ENCODE measurements at places on chromosomes 13 and 19. TPM values are rescaled to one million over a fixed set of nuclear protein-coding genes. Genes with fewer than 3 reads are reported as not detected.

ZSCAN1 gene
- 0.24 TPM for total RNA-seq

CGB1 gene
- total RNA-seq, result not detected

OR10H1 gene
- total RNA-seq, result 2.6 TPM

TPTE2 gene
- not detected for total RNA-seq

SHANK1 gene
- 0.72 TPM for total RNA-seq

ETHE1 gene
- total RNA-seq, result 33.7 TPM

GRCh38 chr19:3359015-3359918 is 7.1 kb upstream of the NFIC start:
- peak; percentile 66 for DNase-seq

DNA sequence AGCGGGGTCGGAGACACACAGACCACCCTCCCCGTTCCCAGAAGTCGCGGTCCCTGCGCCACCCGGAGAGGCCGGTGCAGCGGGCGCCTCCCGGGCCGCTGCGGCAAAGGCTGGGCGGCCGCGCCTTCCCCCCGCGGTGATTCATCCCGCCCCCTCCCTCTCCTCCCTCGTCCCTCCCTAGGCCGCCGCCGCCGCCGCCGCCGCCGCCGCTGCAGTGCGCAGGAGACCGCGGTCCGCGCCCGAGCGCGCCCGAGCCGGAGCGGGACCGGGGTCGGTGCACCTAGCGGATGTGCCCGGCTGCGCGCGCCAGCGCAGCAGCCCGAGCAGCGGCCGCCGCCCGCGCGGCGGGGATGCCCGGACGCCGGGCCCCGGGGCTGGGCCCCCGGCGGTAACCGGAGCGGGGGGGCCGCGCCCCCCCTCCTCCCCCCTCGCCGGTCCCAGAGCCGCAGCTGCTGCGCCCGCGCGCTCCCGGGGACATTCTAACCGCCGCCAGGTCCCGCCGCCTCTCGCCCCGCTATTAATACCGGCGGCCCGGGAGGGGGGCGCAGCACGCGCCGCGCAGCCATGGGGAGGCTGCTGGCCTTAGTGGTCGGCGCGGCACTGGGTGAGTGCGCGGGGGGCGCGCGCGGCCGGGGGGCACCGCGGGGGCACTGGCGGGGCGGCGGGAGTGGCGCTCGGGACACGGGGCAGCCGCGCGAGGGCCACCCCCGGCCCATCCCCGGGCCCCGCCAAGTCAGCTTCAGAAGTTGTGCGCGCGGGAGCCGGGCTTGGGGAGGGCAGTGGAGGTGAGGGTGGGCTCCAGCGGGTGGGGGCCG is at the start of gene SCN1B:
Gene SCN1B, plus strand, starts transcription at position 214 of the 815 bp plus-strand sequence. Its CDS starts 351 bp downstream, at position 565.
- DNase-seq, result peak; percentile 57

DNA sequence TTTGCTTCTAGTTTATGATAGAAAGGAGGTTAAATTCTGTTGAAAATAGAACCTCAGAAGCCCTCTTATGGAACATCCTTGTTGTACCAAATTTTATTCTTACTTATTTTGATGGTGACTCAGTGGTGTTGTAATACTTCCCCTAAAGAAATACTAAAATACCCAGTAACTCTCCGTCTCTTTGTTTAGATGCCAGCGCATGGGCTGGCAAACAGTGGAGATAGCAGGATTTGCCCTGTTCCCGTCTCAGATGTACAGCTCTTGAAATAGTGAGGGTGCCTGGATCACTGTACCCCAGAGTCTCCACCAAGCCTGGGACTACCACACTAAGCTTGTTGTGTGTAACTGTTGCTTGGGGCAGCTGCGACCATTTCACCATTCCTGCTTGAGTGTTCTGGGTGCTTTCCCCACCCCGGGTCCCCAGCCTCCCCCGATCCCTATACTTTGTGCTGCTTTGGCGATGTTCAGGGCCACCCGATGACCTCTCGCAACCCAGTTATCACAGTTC is 67.0 kb upstream of the TEX29 start:
- no peak for DNase-seq

DNA sequence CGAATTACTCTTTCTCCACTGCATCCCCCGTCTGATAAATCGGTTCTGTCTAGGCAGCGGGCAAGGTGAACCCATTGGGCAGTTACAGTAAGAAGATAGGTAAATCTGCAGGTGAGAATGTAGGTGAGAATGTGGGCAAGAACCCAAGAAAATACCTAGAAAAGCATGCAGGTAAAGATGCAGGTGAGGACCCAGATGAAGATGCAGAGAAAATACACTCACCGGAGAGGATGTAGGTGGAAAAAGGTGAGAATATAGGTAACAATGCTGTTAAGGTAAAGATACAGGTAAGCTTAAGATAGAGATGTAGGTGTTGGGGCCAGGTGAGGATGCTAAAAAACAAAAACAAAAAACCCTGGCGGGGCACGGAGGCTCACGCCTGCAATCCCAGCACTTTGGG is 6.3 kb upstream of the TNFSF14 start:
- DNase-seq, result no peak

DNA sequence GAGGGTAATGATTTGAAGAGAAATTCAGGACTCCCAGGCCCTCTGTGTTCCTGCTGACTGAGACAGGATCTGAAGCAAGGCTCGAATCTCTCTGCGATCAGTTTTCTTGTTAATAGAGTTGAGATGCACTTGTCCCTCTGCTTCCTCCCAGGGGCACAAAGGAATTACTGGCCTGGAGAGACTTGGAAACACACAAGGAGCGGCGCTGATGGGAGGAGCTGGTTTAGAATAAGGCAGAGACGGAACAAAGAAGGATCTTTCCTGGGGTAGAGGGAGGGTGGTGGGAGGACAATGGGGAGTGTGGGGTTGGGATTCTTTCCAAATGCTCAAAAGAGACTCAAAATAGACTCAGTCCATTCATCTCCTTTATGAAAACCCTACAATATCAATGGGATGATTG is 719.1 kb downstream of the UQCRFS1 start:
- DNase-seq, result no peak

DNA sequence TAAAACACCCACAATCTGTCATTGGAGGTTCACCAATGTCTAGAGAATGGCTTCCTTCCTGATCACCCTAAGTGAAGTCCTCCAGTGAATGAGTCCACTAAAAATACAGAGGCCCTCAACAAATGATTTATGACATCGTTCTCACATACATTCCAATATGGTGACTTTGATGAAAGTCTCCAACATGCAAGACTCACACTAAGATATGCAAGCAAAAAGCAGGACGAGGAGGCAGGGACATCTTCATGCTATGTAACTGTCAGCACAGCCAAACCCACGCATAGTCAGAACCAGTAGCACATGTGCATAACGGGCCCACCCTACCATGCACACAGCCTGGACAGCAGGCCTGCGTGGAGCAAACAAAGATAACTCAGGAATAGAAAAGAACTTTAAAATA is 16.6 kb upstream of the LSM14A start:
- DNase-seq, result no peak

- peak; percentile 15 for DNase-seq
Measured at GRCh38 chr19:16778796-16779411, 50.3 kb upstream of the SIN3B start.

GRCh38 chr13:29936956-29937355 is 86.5 kb upstream of the UBL3 start:
- DNase-seq, result no peak

- DNase-seq, result no peak
Measured at GRCh38 chr13:34086281-34086680, 268.3 kb downstream of the RFC3 start.

DNA sequence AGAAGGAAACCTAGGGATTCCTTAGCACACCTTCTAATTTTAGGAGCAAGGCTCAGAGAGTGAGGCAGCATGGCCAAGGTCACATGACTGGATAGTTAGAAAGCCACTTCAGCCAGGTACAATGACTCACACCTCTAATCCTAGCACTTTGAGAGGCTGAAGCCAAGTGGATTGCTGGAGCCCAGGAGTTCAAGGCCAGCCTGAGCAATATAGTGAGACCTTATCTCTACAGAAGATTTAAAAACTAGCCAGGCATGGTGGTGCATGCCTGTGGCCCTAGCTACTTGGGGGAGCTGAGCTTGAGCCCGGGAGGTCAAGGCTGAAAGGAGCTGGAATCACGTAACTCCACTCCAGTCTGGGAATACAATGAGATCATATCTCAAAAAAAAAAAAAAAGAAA is 69.2 kb downstream of the TEX26 start:
- DNase-seq, result no peak

GRCh38 chr19:4352701-4353121 is 9.3 kb downstream of the MPND start:
- peak; percentile 53 for DNase-seq
